ENCODE measurements at places on chromosomes 2 and 18. TPM values are rescaled to one million over a fixed set of nuclear protein-coding genes. Genes with fewer than 3 reads are reported as not detected.

DNA sequence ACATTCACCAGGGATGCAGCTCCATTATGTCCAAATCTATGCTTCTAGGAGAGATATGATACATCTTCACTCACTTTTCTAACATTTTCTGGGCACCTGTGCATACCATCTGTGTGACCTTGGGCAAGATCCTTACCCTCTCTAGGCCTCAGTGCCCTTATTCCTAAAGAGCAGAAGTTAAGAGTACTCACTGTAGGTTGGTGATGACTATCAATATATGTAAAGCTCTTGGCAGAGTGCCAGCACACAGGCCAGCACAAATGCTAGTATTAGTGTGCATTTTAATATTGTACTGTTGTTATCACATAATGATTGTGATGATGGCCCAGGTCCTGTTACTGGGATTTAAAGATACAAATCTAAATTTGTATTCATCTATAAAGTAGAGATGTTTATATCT lies 199.2 kb downstream of the RAD51AP2 start:
- H3K27me3 ChIP-seq, result no peaks in the 10 kb centered on the region
- H3K36me3 ChIP-seq, result no peaks in the 10 kb centered on the region
- no peak overlapping the region for H3K4me3 ChIP-seq
- H3K27ac ChIP-seq, result no peak overlapping the region
- H3K4me1 ChIP-seq, result no peaks in the 10 kb centered on the region

GRCh38 chr2:46340740-46341420 lies 43.7 kb downstream of the EPAS1 start:
- H3K4me1 ChIP-seq, result peaks cover 9% of the 10 kb centered on the region
- no peak for DNase-seq
- H3K4me3 ChIP-seq, result no peak overlapping the region

DNA sequence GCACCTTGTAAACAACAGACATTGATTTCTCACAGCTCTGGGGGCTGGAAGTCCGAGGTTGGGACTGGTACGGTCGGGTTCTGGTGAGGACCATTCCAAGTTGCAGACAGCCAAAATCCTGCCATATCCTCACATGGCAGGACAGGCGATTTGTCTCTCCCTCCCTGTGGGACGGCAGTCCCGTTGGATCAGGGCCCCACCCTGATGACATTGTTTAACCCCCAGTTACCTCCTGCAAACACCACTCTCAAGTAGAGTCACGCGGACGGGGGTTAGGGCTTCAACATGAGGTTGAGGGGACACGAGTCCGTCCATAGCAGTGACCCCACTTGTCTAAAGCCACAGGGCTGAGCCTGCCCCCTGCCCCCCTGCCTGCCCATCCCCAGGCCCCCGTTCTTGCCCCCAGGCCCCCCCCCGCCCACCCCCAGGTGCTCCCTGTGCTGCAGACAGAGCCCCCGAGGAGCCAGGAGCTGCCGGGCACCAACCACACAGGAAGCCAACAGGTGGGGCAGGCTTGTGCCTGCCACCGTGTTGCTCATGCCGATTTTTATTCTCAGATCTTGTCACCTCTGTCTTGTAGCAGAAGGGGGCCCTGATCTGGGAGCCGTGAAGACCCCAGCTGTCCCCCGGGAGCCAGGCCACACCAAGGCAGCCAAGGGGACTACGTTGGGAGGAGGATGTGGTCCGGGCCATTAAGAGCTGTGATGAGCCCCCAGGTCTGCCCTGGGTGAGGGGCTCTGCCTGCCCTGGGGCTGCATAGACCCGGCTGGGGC lies 82.2 kb downstream of the NFATC1 start:
- H3K27ac ChIP-seq, result no peak overlapping the region
- no peak for DNase-seq
- H3K4me3 ChIP-seq, result no peak overlapping the region
- H3K27me3 ChIP-seq, result no peaks in the 10 kb centered on the region
- H3K36me3 ChIP-seq, result peaks cover 16% of the 10 kb centered on the region

- H3K4me3 ChIP-seq, result no peak overlapping the region
- H3K4me1 ChIP-seq, result no peaks in the 10 kb centered on the region
- no peaks in the 10 kb centered on the region for H3K36me3 ChIP-seq
- DNase-seq, result no peak
- no peaks in the 10 kb centered on the region for H3K27me3 ChIP-seq
Measured at GRCh38 chr2:129893244-129893643, 86.2 kb upstream of the RAB6C start.

- DNase-seq, result no peak
- H3K27me3 ChIP-seq, result no peaks in the 10 kb centered on the region
- H3K4me3 ChIP-seq, result no peak overlapping the region
Measured at GRCh38 chr2:216752855-216753505, 57.6 kb upstream of the IGFBP5 start.

- H3K36me3 ChIP-seq, result no peaks in the 10 kb centered on the region
- no peak overlapping the region for H3K4me3 ChIP-seq
- no peak for DNase-seq
- no peak overlapping the region for H3K27ac ChIP-seq
- H3K27me3 ChIP-seq, result no peaks in the 10 kb centered on the region
Measured at GRCh38 chr2:10535703-10536102, 87.6 kb upstream of the ODC1 start.

DNA sequence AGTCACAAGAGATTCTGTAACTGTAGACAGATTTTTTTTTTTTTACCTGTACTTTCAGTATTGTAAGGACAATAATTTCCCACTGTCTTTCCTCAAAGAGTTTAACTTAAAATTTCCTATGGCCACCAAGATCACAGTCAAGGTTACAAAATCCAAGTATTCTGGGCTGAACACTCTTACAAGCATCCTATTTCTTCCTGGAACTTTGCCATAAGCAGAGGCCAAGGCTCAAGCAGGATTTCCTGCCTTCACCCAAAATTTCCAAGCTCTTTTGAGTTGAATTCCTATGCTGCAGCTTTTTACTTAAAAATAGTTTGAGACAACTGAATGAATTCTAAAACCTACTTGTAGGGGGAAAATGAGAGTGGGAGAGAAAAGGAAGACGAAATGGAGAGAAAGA lies 299.4 kb downstream of the ZNF516 start:
- H3K27ac ChIP-seq, result no peak overlapping the region
- DNase-seq, result no peak
- no peak overlapping the region for H3K4me3 ChIP-seq
- no peaks in the 10 kb centered on the region for H3K4me1 ChIP-seq
- no peaks in the 10 kb centered on the region for H3K36me3 ChIP-seq

- no peaks in the 10 kb centered on the region for H3K27me3 ChIP-seq
- H3K4me3 ChIP-seq, result no peak overlapping the region
- H3K36me3 ChIP-seq, result no peaks in the 10 kb centered on the region
- H3K27ac ChIP-seq, result no peak overlapping the region
Measured at GRCh38 chr2:7878786-7879482, 802.9 kb upstream of the ID2 start.

DNA sequence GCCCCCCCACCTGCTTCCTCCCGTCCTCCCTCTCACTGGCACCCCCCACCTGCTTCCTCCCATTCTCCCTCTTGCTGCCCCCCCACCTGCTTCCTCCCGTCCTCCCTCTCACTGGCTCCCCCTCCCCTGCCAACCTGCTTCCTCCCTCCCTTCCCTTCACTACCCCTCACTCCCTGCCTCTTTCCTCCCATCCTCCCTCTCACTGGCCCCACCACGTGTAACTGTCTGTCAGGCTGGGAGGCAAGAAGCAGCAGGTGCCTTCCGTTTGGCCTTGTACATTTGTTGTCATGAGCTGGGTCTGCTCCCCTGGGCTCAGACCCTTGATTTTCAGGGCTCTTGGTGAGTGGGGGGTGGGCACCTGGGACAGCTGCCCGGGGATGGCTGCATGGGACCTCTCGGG lies 19.1 kb downstream of the RTP5 start:
- no peak overlapping the region for H3K4me3 ChIP-seq
- H3K36me3 ChIP-seq, result peaks cover 10% of the 10 kb centered on the region
- peaks cover 10% of the 10 kb centered on the region for H3K4me1 ChIP-seq
- no peak for DNase-seq
- no peak overlapping the region for H3K27ac ChIP-seq
- no peaks in the 10 kb centered on the region for H3K27me3 ChIP-seq

- no peaks in the 10 kb centered on the region for H3K27me3 ChIP-seq
- H3K27ac ChIP-seq, result no peak overlapping the region
- no peaks in the 10 kb centered on the region for H3K36me3 ChIP-seq
- DNase-seq, result no peak
- no peaks in the 10 kb centered on the region for H3K4me1 ChIP-seq
Measured at GRCh38 chr2:151024696-151025251, 236.9 kb downstream of the RBM43 start.

DNA sequence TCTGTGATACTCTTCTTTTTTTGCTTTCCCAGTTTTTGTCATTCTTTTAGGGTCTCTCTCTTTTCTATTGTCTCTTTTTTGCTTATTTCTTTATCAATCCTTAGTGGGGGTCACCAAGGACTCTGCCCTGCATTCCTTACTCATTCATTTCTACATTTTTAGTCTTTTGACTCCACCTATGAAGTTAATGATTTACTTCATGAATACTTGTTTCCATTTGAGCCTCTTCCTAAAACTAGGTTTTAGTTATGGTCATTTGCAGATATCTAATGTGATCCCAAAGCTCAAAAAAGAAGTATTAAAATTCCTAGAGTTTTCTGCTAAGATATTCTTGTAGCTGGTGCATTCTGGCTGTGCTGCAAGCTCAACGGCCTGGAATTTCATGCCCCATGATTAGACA lies 149.3 kb upstream of the AQP4 start:
- H3K36me3 ChIP-seq, result no peaks in the 10 kb centered on the region
- no peaks in the 10 kb centered on the region for H3K4me1 ChIP-seq
- H3K4me3 ChIP-seq, result no peak overlapping the region
- no peaks in the 10 kb centered on the region for H3K27me3 ChIP-seq
- DNase-seq, result no peak

The KCNG3 gene
- 0.25 TPM for total RNA-seq

The GRHL1 gene
- 0.43 TPM for total RNA-seq

The GMCL1 gene
- 27.8 TPM for total RNA-seq

The SIX3 gene
- not detected for total RNA-seq

The CRYGC gene
- total RNA-seq, result not detected
